Stimulated activated CD8-positive, alpha-beta memory T cell treated with anti-CD3 and anti-CD28 coated beads, Interleukin-2, amount 100 ng/mL, for 1 hour (primary cell): ENCODE measurements at places on chromosomes 1 and 21.

DNA sequence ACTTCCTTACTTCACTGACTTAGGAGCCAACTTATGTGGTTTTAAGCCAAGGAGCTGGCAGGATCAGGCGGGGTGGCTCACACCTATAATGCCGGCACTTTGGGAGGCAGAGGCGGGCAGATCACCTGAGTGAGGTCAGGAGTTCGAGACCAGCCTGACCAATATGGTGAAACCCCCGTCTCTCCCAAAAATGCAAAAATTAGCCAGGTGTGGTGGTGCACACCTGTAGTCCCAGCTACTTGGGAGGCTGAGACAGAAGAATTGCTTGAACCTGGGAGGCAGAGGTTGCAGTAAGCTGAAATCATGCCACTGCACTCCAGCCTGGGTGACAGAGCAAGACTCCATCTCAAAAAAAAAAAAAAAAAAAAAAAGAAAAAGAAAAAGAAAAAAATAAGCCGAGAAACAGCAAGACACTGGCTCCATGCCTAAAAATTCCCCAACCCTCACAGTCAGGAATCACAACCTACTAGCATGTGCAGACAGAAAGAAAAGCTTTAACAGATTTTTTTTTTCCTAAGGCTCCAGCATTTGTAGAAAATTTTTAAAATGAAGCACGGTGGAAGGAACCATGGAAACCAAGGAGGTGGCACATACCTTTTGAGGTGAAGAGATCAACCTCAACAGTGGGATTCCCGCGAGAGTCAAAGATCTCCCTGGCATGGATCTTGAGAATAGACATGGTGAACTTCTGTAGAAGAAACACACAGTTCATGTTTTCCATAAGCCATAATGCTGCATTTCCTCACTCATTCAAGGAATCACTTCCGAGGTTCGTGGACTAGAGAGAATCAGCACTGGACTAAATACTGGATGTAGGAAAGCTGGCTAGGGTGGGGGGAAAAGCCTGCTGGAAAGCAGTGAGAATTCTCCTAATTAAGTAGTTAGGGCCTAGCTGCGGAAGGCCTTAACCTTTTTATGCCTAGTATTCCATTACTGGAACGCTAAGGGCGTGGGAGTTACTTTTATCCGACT lies 4.0 kb downstream of the ENO1 start:
- no peak for DNase-seq

DNA sequence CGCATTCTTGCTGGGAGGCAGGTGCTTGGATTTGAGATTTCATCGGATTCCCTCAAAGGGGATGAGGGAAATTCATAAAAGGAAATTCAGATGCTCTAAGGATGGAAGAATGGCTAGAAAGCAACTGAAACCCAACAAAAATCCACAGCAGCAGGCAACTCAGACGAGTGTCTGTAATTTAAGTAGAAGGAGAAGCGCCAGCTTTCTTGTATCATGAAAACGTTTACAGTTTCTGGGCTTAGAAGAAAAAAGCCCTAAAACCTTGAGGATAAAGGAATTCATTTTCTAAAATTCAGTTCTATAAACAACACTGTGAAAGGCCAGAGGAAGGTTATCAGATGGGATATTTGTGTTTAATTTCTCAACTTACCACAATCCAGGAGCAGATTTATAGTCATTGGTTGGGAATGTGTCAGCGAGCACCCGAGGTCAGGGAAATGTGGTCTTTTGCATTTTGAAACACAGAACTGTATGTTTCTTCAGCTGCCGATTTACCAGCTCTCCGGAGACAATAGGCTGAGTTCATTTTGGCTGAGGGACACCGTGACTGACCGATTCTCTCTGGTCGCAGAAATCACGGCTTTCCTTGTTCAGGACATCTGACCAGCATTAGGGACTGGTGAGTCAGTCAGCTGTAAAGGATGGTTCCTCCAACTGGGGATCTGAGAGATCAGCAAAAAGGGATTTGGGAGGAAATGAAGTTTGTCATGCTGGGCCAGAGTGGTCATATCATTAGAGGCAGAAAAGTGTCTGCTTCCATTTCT lies 111.6 kb upstream of the ERRFI1 start:
- DNase-seq, result no peak

DNA sequence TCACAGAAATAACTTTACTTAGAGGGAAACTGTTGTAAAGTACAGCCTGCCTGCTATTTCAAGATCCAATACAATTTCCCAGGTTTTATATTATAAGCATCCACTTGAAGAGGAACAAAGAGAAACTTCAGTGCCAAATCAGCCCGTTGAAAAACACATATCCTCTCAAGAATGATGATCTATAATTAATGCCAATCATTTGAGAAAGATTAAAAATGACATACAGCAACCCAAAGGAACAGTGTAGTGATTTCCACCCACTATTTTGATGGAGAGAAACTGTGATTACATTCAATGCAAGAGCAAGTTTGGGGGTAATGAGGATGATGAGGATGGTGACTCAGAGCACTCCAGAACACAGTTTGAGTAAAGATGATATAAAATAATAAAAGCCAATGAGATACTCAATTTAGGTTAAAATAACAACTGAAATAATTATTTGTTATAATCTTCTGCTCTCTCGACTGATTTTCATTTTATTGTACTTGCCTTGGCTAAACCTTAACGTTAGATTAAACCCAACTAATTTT lies 715.5 kb downstream of the NCAM2 start:
- DNase-seq, result no peak

DNA sequence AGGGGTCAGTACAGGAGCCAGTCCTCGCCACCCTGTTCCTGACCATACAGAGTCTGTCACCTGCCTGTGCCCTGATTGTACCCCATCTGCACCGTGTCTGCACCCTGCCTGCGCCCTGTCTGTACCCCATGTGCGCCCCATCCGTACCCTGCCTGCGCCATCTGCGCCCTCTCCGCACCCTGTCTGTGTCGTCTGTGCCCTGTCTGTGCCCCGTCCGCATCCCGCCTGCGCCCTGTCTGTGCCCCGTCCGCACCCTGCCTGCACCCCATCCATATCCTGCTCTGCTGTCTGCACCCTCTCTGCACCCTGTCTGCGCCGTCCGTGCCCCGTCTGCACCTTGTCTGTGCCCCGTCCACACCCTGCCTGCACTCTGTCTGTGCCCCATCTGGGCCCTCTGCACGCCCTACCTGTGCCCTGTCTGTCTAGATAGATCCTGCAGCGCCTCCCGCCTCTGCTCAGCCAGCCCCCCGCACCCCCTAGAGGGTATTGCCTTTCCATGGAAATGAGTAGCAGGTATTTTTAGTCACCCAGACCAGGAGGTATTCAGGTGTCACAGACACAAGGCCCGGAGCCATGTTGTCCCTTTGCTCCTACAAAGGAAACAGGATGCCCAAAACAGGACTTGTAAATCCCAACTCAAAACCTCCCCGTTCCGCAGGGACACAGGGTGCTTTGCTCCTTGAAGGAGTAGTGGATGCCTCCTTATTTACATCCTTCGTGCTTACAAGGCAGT lies 7.7 kb upstream of the NPHP4 start:
- no peak for DNase-seq

- DNase-seq, result no peak
These were observed 459.2 kb upstream of the RUNX1 start for GRCh38 chr21:35508139-35508888.

- no peak for DNase-seq
These were observed 5.0 kb upstream of the KCNC4 start for GRCh38 chr1:110205156-110205555.

DNA sequence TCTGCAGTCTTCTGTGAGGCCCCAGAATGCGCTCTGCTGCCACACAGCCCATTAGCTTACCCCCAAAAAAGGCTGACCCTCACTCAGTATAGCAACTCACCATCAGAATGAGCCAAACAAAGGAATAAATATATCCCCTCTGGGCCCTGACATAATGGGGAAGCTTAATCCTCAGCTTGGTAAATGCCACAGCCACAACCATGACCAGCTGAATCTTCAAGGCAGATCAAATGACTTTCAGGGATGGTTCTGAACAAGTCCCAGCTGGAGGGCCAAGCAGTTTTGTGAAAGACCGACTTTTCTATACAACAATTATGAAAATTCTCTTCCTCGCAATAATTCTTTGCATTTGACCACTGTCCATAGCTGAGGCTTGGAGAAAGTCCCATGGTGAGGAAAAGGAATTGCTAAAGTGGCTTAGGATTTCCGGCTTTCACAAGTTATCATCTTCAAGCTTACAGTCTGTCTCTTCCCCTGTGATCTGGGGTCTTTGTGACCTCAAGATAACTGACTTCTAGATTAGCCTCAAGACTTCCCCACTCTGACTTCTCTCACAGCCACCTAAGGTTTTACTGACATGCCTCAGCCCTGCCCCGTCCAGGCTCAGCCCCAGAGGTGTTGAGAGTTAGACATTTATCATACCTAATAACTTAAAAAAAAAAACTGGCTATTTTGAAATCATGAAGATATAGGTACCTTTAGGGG lies 47.8 kb upstream of the PBX1 start:
- DNase-seq, result no peak

DNA sequence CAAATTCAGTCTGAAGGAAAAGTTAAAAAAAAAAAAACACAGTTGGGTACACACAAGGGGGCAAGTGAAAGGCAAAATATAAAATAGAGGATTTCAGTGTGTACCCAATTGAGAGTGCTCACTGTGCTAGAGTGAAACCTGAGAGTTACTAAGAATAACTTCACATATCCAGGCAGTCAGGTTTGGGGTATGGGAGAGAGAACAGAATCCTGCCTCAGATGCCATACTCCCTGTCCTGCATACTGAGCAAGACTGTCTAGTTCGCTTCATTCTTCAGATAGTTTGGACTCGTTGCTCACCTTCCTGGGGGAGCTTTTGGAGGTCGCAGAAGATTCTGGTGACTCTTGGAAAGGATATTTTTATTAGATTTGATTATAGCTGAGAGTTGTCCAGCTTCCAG lies 20.4 kb downstream of the CEP85 start:
- no peak for DNase-seq

- no peak for DNase-seq
These were observed 86.8 kb downstream of the FBXO2 start for GRCh38 chr1:11567244-11568065.

- DNase-seq, result no peak
These were observed 4.6 kb upstream of the VSIG8 start for GRCh38 chr1:159866905-159867663.

DNA sequence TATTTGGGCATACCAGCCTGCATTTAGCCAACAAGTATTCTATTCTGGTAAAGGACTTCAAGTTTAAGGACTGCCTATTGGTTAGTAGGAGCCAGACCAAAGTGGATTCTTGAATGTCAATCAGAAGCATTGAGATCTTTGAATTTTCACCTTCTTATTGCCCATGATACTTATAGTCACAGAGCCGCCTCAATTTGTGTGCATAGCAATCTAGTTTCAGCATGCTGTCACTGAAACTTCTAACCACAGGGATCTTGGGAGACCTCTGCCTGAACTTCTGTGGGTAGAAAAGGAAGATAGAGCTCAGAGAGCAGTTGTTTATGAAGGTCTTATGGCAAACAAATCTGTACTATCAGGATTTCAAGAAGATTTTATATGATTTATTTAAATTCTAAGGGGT lies 501.4 kb upstream of the USP24 start:
- no peak for DNase-seq

- no peak for DNase-seq
These were observed 49.3 kb downstream of the GNB1 start for GRCh38 chr1:1841575-1841995.

DNA sequence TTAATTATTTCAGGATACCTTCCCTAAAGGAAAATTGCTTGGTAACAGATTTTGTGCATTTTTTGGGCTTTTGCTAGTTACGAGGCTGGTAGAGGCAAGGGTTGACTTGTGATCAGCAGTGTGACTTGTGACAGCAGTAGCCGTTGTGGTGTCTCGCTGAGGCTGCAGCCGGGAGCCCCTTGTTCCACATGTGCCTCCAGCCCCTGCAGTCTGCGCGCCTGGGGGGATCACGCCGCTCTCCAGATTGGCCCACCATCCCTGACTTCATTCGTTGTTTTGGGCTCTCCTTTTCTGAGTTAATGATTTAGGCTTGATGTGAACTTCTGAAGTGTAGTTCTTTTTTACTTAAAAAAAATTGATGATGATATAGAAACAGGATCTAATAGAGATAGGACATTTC lies 41.5 kb downstream of the TRAPPC10 start:
- no peak for DNase-seq

- no peak for DNase-seq
These were observed 199.7 kb downstream of the TBX15 start for GRCh38 chr1:118788463-118788862.

DNA sequence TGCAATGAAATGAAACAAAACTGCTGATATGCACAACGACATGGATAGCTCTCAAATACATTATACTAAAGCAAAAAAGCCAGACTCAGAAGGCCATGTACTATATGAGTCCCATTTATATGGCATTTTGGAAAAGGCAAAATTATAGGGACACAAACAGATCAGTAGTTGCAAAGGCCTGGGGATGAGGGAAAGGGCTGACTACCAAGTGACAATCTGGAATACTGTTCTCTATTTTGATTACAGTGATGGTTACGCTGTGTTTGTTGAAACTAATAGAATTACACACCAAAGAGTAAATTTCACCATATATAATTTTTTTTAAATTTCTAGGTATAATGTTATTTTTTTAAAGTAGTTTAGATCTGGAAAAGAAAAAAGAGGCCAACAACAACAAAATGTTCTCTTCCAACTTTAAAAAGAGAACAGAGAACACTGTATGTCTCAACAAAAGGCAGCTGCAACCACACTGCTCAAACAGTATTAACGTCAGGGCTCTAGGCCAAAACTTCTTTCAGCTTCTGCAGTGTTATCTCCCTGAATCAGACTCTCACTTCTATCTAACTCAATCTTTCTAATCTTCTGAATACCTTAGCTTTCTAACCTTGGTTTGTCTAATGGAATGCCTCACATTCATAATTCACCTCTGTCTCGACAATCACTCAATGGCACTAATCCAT lies 75.8 kb downstream of the FOXJ3 start:
- no peak for DNase-seq

DNA sequence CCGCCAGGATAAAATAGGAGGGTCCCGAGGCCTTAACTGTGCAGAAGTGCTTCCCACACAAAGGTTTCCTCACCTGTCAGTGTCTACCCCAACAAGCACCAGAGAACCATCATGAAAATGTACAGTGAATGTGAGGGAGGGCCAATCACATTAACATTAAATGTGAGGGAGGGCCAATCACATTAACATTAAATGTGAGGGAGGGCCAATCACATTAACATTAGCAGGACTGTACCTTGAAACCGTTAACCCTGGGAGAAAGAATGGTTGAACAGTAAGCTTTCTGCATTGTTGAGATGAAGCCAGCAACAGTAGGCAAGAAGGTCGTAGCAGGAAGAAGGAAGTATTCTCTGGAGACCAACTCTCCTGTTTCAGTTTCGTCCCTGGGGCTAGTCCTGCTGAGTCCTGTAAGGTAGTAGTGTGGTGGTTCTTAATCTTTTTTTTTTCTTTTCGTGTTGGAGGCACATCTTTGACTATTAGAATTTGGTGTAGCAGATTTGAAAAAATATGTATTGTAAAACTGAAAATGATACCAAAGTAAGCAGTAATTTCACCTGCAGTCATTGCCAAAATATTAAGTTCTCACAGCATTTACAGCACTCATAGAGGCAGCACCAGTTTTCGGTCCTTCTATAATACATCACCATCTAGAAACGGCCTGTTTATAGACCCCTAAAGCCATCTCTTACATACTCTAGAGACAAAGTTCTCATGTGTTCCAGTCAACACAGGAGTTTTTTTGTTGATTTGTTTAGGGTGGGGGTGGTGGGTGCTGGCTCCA lies 98.6 kb upstream of the PPP2R5A start:
- no peak for DNase-seq
